ENCODE measurements at places on chromosomes 5 and 9. TPM values are rescaled to one million over a fixed set of nuclear protein-coding genes. Genes with fewer than 3 reads are reported as not detected.

DNA sequence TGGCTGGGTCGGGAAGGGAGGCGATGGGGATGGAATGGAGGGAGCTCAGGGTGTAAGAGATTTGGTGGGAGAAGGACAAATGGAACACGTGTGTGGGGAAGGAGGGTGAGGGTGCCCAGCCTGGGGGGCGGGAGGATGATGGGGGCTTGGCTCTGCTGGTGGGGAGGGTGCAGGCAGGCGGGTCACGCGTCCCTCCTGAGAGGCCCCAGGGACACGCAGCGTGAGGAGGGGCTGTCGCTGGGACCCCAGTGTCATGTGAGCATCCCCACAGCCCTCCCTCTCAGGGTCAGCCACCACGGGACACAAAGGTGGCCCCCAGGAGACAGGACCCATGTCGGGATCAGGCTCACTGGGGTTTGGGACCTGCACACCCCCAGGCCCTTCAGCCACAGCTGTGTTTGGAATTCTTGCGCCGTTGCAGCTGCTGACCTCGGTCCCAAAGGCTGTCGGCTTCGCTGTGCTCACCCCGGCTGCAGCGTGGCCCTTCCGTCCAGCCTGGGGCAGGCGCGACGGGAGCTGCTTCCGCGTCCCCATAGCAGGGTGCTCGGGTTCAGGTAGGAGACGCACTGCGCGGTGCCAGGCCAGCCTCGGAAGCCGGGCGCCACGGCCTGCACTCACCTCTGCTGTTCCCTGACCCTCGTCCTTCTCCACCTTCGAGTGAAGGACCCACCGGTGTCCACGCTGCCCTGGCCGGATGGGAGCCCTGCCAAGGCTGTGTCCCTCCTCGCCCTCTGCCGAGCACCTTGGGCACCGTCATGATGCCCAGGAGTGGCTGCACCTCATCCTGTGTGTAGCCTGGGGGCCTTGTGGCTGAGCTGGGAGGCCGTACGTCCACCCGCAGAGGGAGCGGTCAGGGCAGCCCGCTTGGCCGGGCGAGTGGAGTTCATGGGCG lies 5.4 kb downstream of the SLC6A19 start:
- H3K4me1 ChIP-seq, result no peaks in the 10 kb centered on the region
- no peak for DNase-seq
- no peak overlapping the region for H3K27ac ChIP-seq
- H3K27me3 ChIP-seq, result peaks cover 15% of the 10 kb centered on the region

DNA sequence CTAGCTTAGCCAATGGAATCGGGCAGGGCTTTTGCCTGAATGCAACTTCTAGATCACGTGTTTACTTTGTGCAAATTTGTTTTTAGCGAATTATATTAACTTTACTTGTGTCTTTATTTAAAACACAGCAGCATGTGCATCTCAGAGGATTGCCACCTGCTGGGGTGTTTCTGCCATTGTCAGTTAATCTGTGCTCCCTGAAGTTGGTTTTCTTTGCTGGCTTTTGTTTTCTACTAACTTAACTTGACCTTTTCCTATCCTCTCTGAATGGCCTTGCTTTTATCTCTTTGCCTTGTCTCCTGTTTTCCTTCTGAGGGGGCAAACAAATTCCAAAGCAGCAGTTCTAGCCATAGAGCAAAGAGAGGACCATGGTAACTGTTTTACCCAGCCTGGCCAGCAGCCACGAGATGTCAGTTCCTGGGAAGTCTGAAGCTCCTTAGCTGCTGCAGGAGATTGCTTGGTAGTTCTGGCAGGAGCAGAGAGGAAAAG lies 67.6 kb downstream of the ARHGEF28 start:
- no peak for DNase-seq
- peaks cover 6% of the 10 kb centered on the region for H3K36me3 ChIP-seq
- peaks cover 46% of the 10 kb centered on the region for H3K4me1 ChIP-seq

DNA sequence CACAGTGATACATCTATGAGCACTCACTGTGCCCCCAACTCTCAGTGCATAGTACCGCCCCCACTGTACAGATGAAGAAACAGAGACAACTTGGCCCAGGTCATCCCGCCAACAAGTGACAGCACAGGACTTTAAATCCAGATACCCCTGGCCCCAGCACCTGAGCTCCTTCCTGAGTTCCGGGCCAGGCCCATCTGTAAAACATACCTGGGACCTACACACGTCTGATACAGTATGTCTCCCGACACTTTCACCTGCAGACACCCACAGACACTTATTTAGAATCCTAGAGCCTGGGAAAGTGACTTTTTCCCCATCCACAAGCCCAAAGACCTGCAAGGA lies 60.8 kb upstream of the SLC25A51 start:
- DNase-seq, result no peak
- no peaks in the 10 kb centered on the region for H3K27me3 ChIP-seq
- peak overlapping the region; percentile 38 for H3K4me3 ChIP-seq
- peaks cover 47% of the 10 kb centered on the region for H3K4me1 ChIP-seq

DNA sequence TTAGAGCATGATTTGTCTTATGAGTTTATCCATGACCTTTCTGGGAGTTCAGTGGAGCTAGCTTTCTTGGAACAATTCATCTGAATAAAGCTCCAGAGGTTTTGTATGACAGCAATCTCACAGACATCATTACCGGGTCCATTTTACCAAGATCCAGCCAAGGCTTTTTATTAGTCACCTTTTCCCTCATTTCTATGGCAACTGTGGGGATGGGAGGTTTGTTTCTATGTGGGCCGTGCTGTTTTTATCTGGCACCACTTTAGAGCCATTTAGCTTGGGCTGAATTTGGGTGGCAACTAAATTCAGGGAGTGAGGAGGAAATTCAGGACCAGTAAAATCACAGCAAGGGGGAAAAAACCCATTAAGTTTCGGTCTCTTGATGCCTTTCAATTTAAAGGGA lies 245.7 kb downstream of the NSG2 start:
- no peak overlapping the region for H3K4me3 ChIP-seq
- H3K36me3 ChIP-seq, result no peaks in the 10 kb centered on the region
- H3K27me3 ChIP-seq, result peaks cover 19% of the 10 kb centered on the region
- no peak overlapping the region for H3K27ac ChIP-seq
- DNase-seq, result no peak
- no peaks in the 10 kb centered on the region for H3K4me1 ChIP-seq

ENTPD2 gene
- total RNA-seq, result not detected

- H3K27me3 ChIP-seq, result no peaks in the 10 kb centered on the region
- no peak overlapping the region for H3K27ac ChIP-seq
- H3K4me3 ChIP-seq, result no peak overlapping the region
- H3K4me1 ChIP-seq, result no peaks in the 10 kb centered on the region
Observed at GRCh38 chr5:92841604-92842155, 739.3 kb downstream of the NR2F1-AS1 start.

ARRDC1 gene
- 56.6 TPM for total RNA-seq

- no peak for DNase-seq
- no peaks in the 10 kb centered on the region for H3K36me3 ChIP-seq
- H3K4me3 ChIP-seq, result no peak overlapping the region
- no peaks in the 10 kb centered on the region for H3K27me3 ChIP-seq
Observed at GRCh38 chr9:98127226-98127625, 8.2 kb upstream of the TRIM14 start.

DNA sequence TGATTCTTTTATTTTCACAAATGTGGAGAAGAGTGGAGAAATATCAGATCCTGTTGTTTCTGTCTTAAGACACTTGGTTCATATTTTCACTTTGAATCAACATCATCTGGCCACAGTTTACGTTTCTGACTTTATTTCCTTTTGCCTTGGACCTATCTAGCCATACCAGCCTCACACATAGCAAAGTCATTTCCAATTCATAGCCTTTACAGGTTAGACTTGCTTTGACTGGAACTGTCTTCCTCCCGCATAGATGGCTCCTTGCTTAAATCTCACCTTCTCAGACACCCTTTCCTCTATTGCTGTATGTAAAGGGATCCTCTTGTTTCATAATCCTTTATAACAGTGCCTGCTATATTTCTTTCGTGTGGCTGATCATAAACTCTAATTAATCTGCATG lies 297.8 kb downstream of the SH3GL2 start:
- H3K36me3 ChIP-seq, result no peaks in the 10 kb centered on the region
- no peak overlapping the region for H3K4me3 ChIP-seq
- H3K27ac ChIP-seq, result no peak overlapping the region
- H3K4me1 ChIP-seq, result no peaks in the 10 kb centered on the region

Data from natural killer cell treated with Interleukin-12 subunit alpha and Interleukin-12 subunit beta and Interleukin-15 and Interleukin-18, amount 100 ng/mL, for 72 hours (primary cell).